ENCODE measurements at places on chromosomes 2 and 18.

- no peak for DNase-seq
These were observed 131.8 kb downstream of the KCNH7 start for GRCh38 chr2:162706770-162707169.

DNA sequence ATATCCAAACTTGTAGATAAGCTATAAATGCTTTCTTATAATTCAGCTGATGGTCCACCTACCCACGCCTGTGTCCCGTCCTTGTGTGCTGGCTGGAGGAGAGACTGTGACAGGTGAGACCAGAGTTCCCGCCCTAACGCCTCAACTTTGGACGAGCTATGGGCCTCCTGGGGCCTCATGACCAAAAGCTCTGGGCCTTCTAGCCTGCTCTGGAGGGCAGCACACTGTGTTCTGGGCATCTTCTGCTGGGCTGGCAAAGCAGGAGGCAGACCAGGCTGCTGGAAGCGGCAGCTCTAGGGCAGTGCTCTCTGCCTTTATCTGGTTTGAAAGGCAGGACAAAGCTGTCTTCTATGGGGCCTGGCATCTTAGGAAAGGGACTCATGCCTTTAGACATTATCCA, 26.0 kb upstream of the PAX8 start:
- no peak for DNase-seq

- no peak for DNase-seq
These were observed 67.8 kb upstream of the SALL3 start for GRCh38 chr18:78911751-78912283.

DNA sequence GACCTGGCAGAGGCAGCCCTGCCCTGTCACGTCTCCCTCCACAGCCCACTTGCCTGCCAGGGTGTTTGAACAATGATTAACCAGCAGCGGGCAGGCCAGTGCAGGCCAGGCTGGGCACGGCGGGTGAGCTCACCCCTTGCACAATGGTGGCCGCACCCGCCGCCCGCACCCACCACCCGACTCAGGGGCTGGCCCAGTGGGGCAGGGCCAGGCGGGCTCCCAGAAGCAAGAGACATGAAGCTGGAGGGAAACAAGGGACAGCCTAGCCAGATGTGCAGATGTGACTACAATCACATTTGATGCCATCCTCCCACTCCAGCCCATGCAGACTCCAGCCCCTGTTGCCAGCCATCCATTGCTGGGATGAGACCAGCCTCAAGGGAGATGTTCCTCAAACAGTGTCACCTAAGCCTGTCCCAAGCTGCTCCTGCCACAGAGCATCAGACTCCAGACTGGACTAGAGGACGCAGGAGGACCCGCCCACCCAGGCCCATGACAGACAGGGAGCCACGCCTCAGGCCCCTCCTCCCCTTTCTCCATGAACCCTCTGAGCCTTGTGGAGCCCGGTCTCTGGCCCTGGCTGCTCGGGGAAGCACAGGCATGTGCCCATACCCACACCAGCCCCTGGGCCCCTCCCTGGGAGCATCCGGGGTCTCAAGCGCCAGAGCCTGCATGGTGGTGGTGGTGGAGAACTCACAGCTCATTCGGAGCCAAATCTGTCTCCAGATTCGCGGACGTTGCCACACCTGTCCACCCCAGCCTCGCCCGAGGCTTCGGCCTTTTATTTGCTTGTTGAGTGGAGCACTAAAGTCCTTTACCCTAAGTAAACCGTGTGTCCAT, 45.0 kb downstream of the SDC1 start:
- no peak for DNase-seq

DNA sequence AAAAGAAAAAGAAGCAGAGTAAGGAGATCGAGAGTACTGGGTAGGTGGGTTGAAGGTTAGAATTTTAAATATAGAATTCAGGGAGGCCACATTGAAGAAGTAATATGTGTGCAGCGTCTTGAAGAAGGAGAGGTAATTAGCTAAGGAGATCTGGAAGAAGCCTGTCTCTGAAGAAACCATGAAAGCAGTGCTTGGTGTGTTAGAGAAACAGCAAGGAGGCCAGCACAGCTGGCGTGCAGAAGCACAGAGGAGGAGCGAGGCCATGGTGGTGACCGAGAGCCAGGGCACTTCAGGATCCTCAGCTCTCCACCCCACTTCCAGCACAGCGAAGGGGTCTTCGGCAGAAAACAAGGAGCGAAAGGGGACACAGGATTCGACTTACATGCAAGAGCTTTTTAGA, 305.8 kb downstream of the STK39 start:
- no peak for DNase-seq
